ENCODE measurements at places on chromosomes 4 and X.

- DNase-seq = no peak
Measured at GRCh38 chr4:158481811-158482210, 39.9 kb upstream of the RXFP1 start.

- DNase-seq = no peak
Measured at GRCh38 chrX:106948641-106949040, 28.4 kb downstream of the CLDN2 start.

GRCh38 chrX:132708529-132708928, 219.7 kb upstream of the MBNL3 start:
- no peak for DNase-seq

DNA sequence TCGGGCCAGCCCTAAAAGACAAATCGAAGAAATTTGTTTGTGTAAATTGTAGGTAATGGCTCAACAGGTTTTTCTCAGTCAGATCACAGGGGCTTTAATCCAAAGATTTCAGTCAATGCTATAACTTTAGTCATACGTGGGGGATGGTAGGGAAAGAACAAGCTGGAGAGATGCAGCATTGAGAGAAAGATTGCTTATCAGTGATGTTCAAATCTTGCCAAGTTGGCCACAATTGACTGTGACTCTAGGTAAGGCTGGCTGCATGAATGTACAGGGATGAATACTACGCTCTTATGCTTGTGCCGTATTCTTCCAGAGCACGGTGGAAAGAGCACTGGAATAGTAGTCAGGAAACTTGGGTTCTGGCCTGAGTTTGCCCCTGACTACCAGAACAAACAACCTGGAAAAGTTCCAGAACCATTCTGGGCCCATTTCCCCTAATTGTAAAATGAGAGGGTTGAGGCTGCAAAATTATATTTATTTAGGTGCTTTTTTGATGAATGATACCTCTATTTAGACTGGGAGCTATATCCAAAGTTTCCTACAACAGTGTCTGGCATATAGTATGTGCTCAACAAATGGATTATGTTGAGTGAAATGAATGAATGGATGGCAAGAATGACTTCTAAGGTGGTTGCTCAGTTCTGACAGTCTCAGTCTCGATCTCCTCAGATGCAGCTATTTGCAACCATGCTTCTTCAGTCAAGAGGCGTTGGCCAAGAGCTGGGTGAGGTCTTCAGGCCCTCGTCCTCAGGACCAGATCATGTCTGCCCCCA, 44.4 kb downstream of the TSC22D3 start:
- no peak for DNase-seq

DNA sequence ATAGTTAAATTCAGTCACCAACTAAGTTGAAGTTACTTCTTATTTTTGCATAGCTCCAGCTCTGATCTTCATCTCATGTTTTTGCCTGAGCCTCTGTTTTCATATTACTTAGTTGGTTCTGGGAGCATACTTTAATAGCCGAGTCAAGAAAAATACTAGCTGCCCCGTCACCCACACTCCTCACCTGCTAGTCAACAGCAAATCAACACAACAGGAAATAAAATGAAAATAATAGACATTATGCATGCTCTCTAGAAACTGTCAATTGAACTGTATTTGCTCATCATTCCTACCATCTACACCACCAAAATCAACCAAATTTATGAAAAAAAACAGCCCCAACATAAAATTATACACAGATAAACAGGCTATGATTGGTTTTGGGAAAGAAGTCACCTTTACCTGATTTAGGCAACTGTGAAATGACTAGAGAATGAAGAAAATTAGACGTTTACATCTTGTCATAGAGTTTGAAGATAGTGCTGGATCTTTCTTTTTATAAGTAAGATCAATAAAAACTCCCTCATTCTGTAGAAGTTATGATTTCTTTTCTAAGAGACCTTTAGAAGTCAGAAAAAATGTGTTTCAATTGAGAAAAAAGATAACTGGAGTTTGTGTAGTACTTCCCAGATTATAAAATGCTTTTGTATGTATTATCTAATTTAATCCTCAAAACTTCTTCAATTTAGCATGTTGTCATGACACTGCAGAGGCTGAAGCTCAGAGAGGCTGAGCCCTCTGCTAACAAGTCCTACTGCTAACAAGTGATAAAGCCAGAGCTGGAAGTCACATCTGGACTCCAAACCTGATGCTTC, 7.0 kb downstream of the ALB start:
- no peak for DNase-seq

GRCh38 chr4:4595252-4595651, 53.4 kb upstream of the STX18 start:
- DNase-seq = no peak

DNA sequence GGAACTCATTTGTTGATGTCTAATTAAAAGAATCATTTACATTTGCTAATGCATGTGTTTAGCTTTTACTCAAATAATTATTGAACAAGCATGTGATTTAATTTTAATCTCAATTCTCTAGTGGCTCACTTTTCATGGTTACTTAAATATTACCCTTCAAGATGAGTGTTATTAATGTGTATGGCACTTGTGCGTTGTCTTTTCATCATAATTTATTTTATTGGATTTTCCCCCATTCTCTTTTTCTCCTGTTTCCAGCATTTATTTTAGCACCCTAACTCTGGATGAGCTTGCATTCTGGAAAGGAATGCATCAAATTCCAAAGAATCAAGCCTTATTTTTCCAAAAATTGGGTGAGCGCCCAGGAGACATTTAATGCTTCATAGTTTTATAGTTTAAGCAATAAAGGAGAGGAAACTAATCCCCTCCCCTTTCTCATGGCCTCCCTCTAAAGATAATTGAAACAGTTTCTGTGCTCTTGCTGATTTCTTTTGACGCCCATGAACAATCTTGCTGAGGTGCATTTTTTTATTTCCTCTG, 191.1 kb upstream of the FAT4 start:
- DNase-seq = no peak

GRCh38 chr4:173121076-173121561, 47.5 kb upstream of the GALNT7 start:
- no peak for DNase-seq

DNA sequence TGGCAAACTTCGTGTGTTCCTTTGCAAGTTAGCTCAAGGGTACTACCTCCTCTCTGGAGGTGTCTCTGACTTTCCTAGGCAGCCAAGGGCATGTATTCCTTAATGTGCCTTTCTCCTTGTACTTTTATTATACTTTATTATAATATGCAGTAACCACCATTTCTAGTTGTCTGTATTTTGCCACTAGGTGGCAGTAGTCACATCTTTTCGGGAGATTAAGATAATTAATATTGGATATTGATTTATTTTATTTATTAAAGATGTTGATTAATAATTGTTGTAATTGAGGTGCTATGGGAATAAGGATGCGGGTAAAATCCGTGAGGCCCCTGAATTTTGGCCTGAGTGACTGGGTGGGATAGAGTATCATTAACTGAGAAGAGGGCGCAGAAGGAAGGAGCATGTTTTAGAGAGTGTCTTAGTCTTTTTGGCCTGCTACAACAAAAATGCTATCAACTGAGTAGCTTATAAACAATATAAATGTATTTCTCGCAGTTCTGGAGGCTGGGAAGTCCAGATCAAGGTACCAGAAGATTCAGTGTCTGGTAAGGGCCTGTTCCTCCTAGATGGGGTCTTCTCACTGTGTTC, 153.3 kb downstream of the TMEM164 start:
- DNase-seq = no peak

DNA sequence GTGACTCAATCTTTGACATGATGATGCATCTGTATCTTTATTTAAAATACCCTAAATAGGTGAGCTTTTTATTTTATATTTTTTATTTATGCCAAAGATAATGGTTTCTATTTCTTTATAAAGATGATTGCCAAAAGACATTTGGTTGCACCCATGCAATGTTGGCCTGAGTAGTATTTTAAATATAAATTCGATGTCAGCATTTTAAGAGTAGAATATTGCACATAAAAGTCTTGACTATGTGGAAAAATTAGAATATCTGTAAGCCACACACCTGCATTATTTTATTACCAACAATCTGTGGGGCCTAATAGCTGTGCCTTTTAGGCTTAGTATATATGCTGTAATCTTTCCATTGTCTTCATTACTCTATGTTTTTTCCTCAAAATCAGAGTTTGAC, 91.4 kb downstream of the CPXCR1 start:
- no peak for DNase-seq

DNA sequence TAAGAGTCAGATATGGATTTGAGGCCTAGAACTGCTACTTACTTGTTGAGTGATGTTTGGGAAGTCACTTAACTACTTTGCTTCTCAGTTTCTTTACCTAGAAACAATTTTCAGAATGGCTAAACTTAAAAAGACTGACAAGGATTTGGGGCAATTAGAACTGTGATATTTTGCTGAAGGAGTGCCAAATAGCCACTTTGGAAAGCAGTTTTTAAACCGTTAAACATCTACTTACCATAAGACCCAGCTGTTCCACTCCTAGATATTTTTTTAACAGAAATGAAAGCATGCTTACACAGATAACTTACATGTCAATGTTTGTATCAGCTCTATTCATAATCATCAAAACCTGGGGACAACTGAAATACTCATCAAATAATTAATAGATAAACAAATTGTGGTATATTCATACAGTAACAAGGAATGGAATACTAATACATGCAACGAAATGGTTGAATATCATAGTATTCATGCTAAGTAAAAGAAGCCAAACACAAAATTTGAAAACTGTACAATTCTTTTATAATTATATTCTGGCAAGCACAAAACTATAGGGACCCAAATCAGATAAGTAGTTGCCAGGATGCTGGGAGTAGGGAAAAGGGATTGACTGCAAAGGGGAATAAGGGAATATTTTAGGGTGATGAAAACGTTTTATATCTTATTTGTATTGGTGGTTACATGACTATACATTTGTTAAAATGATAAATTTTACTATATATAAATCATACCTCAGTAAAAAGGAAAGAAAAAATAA, 24.0 kb downstream of the RPA4 start:
- no peak for DNase-seq

GRCh38 chrX:118459494-118459893, 36.1 kb upstream of the DOCK11 start:
- DNase-seq = peak; percentile 0

GRCh38 chrX:124530803-124531202, 184.4 kb downstream of the SH2D1A start:
- no peak for DNase-seq

GRCh38 chr4:14155803-14156202, 528.3 kb upstream of the BOD1L1 start:
- no peak for DNase-seq

DNA sequence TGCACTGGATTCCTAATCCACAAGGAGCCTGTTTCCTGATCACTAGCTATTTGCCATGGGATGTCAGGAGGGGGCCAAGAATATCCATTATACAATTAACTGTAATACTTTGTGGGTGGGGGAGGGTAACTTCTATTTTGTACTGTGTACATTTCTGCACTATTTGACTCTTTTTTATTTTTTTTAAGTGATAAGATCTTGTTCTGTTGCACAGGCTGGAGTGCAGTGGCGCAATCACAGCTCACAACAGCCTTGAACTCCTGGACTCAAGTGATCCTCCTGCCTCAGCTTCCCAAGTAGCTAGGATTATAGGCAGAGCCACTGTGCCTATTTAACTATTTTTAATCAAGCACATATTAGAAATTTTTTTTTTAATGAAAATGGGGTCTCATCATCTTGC, 134.1 kb downstream of the ELOVL6 start:
- DNase-seq = no peak

- DNase-seq = no peak
Measured at GRCh38 chrX:7372825-7373525, 225.0 kb upstream of the PUDP start.

GRCh38 chr4:47837908-47838294, at the start of gene CORIN:
CORIN (minus strand) TSS chr4:47838067; CDS start chr4:47837949, 118 bp downstream.
- no peak for DNase-seq

GRCh38 chr4:36374836-36375511, 93.6 kb downstream of the DTHD1 start:
- no peak for DNase-seq

DNA sequence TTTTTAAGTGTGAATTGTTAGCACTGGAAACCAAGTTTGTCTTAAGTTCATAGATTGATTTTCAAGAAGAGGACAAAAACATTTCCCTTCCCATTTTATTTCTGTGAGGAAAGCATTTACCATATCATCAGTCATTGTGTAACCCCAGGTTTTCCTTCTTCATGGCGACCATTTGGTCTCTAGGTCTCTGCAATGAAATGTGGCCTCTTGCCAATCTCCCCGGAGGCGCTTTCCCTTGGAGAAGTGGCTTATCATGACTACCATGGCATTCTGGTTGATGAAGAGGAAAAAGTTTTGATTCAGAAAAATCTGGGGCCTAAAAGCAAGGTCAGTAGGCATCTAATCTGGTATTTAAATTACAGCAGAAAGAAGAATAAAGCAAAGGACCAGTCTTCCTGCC, 54.4 kb downstream of the ADD1 start:
- no peak for DNase-seq

- DNase-seq = peak; percentile 20
Measured at GRCh38 chrX:71992711-71993110, 82.1 kb downstream of the NHSL2 start.

- DNase-seq = no peak
Measured at GRCh38 chr4:74682567-74683359, 111.6 kb downstream of the BTC start.

DNA sequence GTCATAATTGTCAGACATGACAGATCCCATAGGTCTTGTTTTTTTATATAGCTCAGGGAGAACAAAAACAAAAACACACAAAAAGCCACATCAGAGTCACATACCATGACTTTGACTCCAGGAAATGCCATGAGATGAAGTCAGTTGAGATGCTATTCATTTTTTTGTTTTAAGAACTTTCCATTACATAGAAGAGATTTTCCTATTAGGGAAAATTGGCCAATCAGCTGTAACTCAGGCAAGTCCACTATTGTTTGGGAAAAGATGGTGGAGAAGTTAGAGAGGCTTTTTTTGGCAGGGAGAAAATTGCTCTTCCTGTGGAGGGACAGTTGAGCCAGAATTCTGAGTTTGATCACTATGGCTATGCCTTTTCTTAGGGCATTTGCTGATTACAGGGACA, 72.6 kb downstream of the SMARCA5 start:
- no peak for DNase-seq

DNA sequence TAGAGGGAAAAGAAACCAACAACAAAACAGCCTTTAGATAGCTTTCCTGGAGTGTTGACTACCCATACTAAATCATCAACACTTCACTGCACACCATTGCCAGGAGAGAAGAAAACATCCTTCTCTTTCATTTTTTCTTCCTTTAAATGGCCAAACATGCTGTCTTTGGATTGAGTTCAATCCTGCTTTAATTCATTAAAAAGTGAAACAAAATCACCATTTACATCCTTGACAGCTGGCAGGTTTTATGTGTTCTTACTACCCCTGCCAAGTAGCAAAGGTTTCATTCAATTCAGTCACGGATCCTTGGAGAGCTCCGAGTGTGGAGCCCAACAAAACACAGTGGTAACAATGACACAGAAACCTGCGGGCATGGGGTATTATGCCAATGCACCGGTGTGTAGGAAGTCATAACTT, 568.3 kb downstream of the ANKRD50 start:
- DNase-seq = no peak

GRCh38 chr4:151202851-151203455, 74.0 kb upstream of the PRSS48 start:
- DNase-seq = no peak

GRCh38 chrX:2632533-2633504, 58.3 kb upstream of the CD99 start:
- DNase-seq = no peak

All from stimulated activated CD8-positive, alpha-beta memory T cell treated with anti-CD3 and anti-CD28 coated beads, Interleukin-12 subunit alpha, Interleukin-12 subunit beta, amount 100 ng/mL, for 1 hour (primary cell).